ENCODE measurements at places on chromosomes 3 and 15.

GRCh38 chr15:52783191-52783829, 6.8 kb downstream of the ONECUT1 start:
- no peak for DNase-seq

- DNase-seq: no peak
Observed at GRCh38 chr15:49752517-49752916, 131.7 kb downstream of the DTWD1 start.

GRCh38 chr15:92597548-92597947, 58.0 kb downstream of the FAM174B start:
- no peak for DNase-seq

GRCh38 chr3:170903123-170903522, 5.3 kb downstream of the EIF5A2 start:
- DNase-seq: no peak

DNA sequence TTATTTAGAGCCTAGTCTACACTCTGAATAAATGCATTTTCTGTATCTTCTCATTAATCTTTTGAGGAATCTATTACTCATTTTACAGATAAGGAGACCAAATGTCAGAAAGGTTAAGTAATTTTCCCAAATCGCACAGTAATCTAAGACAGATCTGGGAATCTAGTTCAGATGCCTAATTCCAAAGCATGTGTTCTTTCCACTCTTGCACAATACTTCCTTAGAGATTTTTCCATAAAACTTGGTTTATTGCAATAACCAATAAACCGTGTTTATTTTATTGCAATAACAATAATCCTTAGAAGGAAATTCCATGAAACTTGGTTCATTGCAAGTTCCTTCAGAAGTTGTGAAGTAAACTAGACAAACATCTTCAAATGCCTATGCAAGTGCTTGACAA, 17.4 kb upstream of the COL8A1 start:
- DNase-seq: no peak

DNA sequence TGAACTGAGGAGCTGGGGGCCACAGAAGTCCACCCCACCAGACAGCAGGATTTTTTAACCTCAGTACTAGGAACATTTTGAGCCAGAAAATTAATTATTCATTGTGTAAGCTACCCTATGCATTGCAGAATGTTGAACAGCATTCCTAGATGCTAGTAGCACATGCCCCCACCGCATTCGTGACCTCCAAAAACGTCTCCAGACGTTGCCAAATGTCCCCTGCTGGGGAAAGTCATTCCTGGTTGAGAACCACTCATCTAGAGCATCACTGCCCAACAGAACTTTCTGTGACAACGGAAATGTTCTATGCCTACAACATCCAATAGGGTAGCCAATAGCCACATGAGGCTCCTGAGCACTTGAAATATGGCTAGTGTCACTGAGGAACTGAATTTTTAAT, 333.5 kb downstream of the FOXP1 start:
- DNase-seq: no peak

GRCh38 chr15:70647396-70647795, 116.0 kb downstream of the UACA start:
- no peak for DNase-seq
